ENCODE measurements at places on chromosomes 7 and 10.

GRCh38 chr7:74418076-74418475 lies 35.6 kb upstream of the GTF2IRD1 start:
- DNase-seq, result no peak

DNA sequence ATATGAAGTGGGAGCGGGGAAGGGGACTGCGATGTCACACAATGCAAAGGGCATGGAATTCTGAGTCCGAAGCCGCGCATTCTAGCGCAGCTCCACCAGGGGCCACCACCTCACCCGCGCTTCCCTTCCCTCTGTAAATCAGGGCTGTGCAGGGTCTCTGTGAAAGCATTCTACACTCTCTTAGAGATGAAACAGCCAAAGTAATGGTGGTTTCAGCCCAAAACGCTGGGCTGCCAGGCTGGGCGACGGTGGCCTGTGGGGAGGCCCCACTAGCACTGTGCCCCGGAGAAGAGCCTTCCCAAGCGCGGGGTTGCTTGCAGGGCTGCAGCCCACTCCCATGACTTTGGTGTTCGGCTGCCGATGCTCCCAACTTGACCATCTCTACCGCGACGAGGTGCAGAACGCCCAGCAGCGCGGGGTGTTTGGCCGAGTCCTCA lies 11.4 kb downstream of the ATG9B start:
- no peak for DNase-seq

DNA sequence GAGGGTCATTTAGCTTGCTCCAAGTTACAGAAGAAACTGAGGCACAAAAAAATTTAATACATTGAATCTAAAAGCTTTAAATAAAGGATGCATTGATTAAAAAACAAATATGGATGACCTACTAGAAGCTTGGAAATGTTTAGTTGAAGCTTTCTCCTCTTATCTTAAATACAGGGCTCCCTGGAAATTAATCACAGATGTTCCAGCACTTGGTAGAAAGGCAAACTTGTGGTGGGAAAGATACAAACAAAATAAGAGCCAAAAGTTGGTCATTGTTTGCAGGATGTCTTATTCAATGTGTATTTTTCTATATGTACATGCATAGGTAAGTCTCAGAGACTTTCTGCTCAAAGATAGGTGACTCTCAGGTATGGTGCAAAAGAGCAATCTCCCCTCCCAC lies 40.7 kb upstream of the LYZL1 start:
- DNase-seq, result no peak

DNA sequence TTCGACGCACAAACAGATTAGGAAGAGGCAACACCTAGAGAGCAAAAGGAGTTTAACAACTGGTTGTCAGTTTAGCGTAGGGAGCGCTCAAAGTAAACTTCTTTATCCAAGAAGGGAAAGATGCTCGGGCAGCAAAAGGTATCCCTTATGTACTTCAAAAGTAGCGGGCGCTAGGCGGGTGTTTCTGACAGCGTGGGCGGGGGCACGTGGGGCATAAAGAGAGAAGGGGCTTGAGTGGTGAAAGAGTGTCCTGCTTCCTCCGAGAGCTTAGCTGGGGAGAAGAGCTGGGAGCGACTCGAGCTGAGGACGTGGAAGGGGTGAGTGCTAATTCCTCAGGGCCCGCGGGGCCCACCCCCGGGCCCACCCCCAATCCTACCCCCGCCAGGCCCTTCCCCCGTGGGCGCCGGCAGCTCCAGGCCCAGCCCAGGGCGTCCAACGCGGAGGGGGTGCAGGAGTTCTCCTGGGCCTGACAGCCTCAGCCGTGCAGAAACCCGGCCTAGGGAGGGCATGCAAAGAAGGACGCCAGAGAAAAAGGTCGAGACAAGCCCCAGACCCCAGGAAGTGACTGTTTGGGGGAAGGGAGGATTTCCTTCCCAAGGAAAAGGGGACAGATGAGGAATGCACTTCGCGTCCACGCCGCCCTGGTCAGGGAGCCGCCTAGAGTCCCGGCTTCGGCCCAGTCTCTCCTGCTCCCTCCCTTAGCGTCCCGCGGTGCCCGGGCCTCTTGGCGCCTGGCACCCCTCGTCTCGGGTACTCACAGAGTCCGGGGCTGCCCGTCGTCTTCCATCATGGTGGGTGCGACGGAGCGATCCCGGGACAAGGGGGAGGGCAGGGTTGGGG lies 868 bp downstream of the TIAL1 start:
- no peak for DNase-seq

DNA sequence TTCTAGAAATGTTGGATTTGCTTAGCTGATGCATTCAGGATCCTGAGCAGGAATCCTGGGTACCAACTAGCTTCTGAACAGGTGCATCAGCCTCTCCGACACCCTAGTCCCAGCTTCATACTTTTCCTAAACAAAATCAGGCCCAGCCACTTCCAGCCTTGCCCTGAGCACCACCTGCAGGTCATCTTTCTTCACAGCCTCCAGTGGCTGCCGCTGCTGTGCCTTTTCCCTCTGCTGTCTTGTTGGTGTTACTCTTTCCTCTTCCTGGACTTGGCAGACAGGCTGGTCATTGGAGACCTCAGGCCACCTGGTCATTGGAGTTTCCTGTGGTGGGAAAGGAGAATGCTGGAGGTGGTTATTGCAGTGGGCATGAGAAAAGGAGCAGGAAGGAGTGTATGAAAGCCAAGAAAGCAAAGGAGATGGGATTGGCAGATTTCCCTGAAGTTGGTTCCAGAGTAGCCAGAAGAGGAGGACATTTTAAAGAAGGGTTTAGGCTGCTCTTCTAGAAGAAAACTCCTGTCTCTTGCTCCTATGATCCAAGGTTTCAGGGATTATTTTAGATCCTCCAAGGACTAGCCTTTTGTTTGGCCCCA lies 48.2 kb upstream of the NFKB2 start:
- no peak for DNase-seq

GRCh38 chr7:79403451-79403850 lies 50.0 kb downstream of the MAGI2 start:
- DNase-seq, result no peak

- no peak for DNase-seq
Measured at GRCh38 chr7:131026297-131027000, 292.4 kb upstream of the KLF14 start.

- no peak for DNase-seq
Measured at GRCh38 chr10:48417374-48417773, 110.9 kb downstream of the MAPK8 start.

DNA sequence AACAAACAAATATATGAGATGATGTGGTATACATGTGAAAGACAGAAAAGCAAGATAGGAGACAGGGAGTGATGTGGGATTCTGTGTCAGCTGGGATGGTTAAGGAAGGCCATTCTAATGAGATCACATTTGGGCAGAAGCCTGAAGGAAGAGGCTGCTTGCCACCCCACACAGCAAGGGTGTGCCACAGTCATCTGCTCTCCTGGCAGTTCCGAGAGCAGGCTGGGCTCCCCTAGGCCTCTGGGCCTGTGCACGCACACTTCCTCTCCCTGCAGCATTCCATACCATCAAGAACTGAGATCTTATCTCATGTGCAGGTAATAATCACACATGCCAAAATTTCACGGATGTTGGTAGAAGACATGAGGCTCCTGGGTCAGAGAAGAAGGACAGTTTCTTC lies 43.1 kb downstream of the SYPL1 start:
- DNase-seq, result no peak

DNA sequence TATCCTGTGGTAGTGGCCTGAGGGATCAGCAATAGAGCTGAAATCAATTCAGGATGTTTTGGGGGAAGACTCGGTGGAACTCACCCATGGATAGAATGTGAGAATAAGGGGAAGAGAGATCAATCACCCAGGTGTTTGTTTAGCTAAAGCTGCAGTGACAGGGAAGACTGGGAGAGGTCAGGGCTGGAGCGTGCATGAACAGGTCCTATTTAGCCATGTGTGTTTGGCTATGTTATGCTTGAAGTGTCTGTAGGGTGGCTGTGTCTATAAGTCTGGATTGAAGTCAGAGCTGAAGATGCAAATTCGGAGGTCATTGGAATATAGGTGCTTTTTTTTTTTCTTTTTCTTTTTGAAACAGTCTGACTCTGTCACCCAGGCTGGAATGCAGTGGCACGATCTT lies 4.6 kb downstream of the ATP6V1F start:
- DNase-seq, result no peak

DNA sequence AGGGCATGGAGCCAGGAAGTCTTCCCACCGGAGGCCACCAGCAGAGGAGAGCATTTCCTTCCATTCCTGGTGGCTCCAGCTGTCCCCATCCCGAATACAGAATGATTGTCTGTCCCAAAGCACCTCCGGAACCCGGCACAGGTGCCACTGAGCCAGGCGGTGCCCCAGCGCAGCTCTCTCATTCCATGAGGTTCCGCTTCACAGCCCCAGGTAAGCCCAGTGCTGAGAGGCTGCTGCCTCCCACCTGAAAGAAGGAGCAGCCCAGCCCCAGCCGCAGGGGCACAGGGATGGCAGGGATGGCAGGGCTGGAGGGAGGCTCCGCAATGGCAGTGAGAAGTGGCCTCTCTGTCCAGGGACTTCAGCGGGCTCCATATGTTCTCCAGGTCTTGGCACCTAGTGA lies 162.1 kb upstream of the TCERG1L start:
- no peak for DNase-seq

GRCh38 chr10:33534416-33534815 lies 199.9 kb upstream of the NRP1 start:
- no peak for DNase-seq

DNA sequence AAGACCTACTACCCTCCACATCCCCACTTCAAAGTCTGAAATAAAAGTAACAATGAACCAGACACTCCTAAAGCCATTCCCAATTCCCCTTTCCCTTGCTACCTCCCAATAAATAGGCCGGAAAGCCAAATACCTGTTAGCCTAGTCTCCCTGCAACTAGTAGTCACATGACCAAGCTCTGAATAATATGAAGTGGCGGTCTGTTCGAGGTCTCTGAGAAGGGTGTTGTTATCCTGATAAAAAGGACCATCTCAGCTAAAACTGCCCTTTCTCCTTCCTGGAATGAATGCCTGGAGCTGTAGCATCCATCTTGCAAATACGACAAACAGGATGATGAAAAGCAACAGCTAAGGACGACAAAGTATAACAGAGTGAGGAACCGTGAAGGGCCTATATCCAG lies 6.0 kb downstream of the KIF5B start:
- no peak for DNase-seq

- no peak for DNase-seq
Measured at GRCh38 chr10:114206902-114207301, 27.7 kb downstream of the TDRD1 start.

DNA sequence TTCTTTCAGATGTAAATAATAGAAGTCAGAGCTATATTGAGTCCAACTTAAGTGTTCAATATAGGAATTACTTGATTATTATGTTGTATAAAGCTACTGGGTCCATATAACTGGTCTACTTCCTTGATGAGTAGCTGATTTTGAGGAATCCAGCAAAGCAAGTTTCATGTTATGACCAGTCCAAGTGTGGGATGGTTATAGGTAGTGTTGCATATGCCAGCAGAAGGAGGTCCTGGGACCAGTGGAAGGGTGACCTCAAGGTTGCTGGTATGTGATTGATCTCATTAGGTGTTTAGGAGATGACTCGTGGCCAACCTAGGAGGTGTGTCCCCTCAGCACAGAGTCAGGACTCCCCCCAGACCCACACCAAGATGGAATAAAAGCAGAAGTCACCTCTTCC lies 551.5 kb downstream of the KCNMA1 start:
- no peak for DNase-seq

DNA sequence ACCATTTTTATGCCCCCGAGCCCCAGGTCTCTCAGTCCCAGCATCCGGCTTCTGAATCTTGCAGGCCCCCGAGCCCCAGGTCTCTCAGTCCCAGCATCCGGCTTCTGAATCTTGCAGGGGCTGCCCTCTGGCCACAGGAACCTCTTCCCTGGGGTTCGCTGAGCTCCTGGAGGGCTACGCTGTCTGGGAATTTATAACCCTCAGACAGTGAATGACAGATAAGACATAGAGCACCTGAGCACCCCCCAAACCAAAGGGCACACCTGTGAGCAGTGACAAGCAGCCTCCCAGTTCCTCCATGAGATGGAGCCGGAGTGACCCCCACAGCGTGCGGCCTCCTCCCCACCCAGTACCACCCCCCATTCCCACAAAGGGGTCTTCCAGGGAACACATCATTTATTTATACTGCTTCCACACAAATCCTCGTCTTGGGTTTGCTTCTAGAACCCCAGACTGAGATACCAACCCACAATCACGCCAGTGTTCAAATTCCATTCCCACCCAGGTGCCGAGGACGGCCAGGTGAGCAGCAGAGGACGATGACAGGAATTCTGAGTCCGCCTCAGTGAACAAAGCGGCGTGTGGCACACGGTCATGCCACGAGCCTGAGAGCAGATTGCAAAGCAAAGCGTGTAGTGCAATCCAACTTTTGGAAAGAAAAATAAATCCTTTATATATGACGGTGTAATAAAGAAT lies 57.7 kb upstream of the FAM20C start:
- no peak for DNase-seq

DNA sequence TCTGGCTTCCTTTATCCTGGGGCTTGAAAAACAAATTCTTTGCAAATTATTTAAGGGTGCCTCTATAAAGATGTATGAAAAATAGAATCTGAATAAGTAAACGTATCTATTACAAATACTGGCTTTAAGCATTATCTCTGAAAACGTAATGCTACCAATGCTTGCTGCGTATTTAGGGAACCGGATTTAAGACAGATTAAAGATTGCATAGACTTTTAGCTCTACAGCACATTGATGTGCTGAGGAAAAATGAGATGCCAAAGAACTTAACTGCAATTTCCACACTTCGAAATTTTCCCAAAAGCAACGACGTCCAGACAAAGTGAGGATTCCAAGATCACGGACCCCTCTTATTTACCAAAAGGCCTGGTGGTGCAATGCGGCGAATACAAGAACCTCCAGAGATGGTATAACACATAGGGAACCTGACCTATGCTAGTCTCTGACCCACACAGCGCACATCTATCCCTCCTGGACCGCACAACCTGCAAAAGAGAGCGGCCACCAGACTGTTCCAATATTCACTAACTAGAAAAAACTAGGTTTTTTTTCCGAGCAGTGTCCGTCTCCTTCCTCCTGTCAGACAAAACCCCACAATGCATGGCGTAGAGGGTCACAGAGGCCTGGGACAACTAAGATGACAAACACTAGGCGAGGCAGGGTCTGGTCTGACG lies 34.3 kb upstream of the PHF14 start:
- no peak for DNase-seq

DNA sequence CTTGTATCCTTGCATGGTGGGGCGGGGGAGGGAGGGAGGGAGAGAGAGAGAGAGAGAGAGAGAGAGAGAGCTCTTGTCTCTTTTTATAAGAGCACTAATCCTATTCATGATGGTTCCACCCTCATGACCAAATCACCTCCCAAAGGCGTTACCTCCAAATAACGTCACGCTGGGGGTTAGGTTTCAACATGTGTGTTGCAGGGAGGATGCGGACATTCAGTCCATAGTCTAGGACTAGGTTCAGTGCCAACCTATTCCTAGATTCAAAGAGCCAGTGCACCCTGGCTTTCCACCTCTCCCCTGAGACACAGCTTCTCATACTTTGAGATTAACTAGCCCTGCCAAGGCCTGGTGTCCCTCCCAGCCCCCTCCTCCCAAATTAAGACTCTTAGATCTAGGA lies 123.0 kb downstream of the GRK5 start:
- peak; percentile 7 for DNase-seq

Data from NCI-H524 treated with DMSO at 0.1 percent for 48 hours (cell line).